Fibroblast of skin of left quadriceps (primary cell): ENCODE measurements at places on chromosomes 2 and 18.

GRCh38 chr2:3043726-3044125 lies 333.9 kb downstream of the EIPR1 start:
- no peak for DNase-seq

DNA sequence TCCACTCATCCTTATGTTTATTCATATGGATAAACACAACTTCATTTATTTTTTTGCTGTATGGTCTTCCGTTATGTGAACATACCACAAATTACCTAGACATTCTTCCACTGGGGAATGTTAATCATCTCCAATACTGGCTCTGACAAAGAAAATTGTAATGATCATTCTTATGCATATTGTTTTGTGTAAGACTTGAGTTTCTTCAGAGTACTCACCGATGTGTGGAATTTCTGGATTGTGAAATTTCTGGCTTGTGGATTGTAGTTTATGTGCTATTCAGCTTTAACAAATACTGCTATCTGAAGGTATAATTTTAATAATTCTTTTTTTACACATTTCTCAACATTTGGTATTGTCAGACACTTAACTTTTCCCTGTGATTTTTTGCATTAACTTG lies 212.2 kb upstream of the THUMPD2 start:
- peak; percentile 80 for DNase-seq

DNA sequence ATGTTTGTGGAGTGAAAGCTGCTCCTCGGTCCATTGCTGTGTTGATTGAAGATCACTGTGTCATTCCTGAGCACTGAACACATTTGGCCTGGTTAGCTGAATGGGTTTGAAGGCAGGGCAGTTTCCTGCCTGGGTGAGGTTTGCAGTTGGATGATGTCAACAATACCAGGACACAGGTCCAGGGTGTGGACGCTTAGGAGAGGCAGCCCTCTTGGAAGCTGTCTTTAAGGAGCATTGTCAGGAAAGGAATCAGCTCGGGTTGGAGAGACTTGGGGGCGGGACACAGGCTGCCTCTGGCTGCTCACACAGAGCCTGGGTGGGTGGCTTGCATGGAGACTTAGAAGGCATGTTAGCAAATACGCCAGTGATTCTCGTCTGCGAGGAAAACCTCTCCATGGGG lies 237.7 kb downstream of the SEPTIN10 start:
- no peak for DNase-seq

GRCh38 chr2:96819128-96819875 lies 3.2 kb downstream of the CNNM3 start:
- no peak for DNase-seq

DNA sequence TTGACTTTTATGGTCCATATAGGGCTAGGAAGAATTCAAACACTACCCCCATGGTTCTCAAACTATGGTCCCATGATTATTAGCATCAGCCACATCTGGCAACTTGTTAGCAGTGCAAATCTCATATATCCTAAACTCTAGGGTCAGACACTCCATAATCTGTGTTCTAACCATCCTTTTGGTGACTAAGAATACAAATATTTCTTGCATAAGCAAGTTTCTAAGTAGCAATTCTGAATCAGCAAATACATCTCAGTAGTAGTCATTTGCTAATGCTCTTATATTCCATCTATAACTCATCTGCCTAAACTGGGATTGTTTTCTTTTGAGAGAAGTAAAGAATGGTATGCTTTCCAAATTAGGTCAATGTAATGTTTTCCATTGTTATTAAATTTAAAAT lies 447.3 kb downstream of the TMX3 start:
- DNase-seq: peak; percentile 79

DNA sequence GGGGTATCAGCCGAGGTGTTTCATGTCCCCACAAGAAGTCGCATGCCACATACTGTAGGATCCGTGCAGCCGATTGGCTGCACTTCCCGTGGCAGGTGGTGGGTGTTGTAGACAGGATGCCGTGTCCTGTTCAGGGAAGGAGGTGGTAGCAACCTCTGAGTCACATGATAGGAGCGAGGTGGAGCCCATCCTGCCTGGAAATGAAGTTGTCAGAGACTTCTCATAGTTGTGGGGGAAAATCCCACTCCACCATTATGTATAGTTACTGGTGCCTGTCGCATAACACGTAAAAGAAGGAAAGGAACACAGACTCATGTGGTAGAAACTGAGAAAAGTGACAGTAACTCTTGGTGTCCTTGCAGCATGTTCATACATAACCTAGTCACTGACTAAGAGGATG lies 91.4 kb upstream of the IL1R2 start:
- DNase-seq: no peak
